ENCODE measurements at places on chromosomes 4 and X. TPM values are rescaled to one million over a fixed set of nuclear protein-coding genes. Genes with fewer than 3 reads are reported as not detected.

- DNase-seq = no peak
Measured at GRCh38 chrX:153633607-153634180, 13.3 kb upstream of the DUSP9 start.

GRCh38 chrX:122787231-122787630, 396.8 kb upstream of the GRIA3 start:
- no peak for DNase-seq

DNA sequence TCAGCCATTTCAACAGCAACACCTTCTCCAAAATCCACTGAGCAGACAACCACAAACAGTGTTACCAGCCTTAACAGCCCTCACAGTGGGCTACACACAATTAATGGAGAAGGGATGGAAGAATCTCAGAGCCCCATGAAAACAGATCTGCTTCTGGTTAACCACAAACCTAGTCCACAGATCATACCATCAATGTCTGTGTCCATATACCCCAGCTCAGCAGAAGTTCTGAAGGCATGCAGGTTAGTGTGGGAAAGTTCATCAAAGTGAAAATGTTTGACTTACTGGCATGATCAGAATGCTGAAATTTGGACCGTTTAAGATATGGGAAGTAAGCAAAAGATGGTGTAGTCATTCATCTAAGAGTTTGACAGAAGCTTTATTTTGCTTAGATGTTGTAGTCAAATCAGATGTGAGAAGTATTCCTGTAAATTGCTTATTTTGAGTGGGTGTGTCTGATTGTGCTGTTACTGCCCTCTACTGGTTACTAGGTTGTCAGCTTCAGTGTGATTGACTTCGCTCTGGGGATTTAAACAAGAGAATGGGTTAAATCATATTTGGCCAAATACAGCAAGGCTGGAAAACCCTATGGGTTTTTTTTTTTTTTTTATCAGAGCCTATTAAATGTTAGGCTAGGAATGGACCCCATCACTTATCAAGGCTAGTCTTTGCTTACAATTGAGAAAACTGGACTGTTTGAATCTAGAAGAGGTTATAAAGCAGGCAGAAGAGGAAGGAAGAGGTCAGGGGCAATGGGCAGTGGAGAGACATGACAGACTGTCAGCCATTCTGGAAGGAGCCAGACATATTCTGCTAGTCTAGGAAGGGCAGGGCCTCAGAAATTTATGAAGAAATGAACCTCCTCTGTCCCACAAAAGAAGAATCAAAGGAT, 130.3 kb downstream of the DIPK2B start:
- DNase-seq = peak; percentile 18

The TENM3 gene
- 33.9 TPM for total RNA-seq

- DNase-seq = peak; percentile 20
Measured at GRCh38 chrX:31832263-31832662, 760.4 kb upstream of the FTHL17 start.

The SHOX gene
- not detected for total RNA-seq

The HSFX1 gene
- 0.17 TPM for total RNA-seq

GRCh38 chr4:61630548-61630947, 430.4 kb downstream of the ADGRL3 start:
- DNase-seq = no peak

The PF4V1 gene
- total RNA-seq = not detected

The GRIA2 gene
- 0.17 TPM for total RNA-seq

GRCh38 chrX:50075630-50076339, 125.0 kb downstream of the AKAP4 start:
- no peak for DNase-seq

GRCh38 chrX:9595174-9595573, 130.3 kb downstream of the TBL1X start:
- peak; percentile 26 for DNase-seq

GRCh38 chr4:7844594-7844991, 95.1 kb downstream of the AFAP1 start:
- peak; percentile 94 for DNase-seq

The TCEAL3 gene
- total RNA-seq = 16.4 TPM

GRCh38 chr4:78439328-78439727, 112.2 kb upstream of the ANXA3 start:
- no peak for DNase-seq

The ADH1B gene
- total RNA-seq = not detected

- no peak for DNase-seq
Measured at GRCh38 chr4:39025552-39026085, 6.6 kb downstream of the TMEM156 start.
